ENCODE measurements at places on chromosomes 11 and 22. TPM values are rescaled to one million over a fixed set of nuclear protein-coding genes. Genes with fewer than 3 reads are reported as not detected.

DNA sequence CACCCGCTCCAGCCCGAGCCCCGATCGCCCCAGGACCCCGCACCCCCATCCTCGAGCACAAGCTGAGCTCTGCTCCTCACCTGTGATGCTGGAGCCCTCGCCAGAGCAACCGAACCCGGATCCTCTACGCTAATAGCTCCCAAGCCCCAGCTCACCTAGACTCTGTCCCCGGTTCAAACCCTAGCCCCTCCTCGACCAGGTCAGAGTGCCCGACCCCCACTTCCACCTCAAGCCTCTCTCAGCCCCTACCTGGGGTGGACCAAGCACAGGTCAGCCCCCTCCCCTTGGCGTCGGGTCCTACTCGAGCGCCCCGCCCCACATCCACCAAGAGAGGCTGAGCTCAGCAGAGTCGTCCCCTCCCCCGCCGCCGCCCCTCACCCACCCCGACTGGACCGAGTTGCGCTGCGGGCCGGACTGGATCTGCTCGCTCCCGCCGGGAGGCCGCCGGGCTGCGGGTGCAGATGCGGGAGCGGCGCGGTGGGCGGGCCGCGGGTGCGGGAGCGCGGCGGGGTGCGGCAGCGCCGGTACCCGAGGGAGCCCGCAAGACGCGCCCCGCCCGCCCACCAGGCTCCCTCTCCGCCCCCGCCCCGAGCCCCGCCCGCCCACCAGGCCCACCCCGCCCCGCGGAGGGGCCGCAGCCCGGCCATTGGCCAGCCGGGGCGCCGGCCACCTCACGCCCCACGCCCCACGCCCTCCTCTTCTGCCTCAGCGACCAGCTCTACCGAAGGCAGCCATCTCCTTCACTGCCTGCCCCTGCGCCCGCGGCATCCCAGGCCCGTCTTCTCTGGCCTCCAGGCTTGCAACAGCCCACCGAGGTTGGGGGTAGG, 577 bp upstream of the DKK3 start:
- DNase-seq, result no peak

- no peak for DNase-seq
These were observed 8.3 kb downstream of the IGLL5 start for GRCh38 chr22:22895776-22896445.

DNA sequence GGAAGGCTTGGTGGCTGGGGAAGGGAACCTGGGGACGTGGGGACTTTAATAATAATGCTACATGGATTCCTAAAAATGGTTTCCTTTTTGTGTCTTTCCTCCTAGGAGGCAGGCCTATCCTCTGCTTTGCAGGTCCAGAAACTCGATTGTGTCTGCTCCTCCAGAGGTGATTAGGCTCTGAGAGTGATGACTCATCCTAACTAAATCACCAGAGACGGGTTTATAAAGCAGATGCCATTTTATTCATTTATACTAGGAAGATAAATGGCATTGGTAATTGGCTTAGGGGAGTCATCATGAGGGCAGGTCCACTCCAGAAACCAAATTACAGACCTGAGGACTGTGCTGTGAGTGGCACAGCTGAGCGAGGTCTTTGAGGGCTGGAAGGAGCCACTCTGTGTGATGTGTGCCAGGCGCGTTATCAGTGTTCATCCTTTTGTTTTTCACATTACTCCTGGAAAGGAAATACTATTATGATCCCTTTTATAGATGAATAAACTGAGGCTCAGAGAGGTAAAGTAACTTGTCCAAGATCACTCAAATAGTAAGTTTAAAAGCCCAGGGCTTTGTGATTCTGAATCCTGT, 7.1 kb downstream of the NLRX1 start:
- DNase-seq, result no peak

DNA sequence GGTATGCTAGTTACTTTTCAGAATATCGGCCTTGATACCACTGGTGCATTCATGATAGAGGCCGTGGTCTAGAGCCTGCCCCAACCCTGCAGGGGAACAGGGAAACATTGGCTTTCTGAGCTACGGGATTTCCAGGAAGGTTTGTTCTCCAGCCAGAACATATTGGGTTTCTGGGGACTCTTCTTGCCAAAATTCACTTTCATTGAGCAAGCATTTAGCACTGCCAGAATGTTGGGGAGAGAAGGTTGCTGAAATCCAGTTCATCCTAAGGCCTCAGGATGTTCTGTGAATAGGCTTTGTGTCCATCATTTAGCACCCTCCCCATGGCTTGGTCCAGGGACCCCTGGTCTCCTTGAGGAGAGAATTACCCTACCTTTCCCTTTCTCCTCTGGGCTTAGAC, 36.7 kb downstream of the DRG1 start:
- no peak for DNase-seq

The IGF2 gene
- 0.70 TPM for total RNA-seq

The L3MBTL2 gene
- 25.9 TPM for total RNA-seq

The PKP3 gene
- not detected for total RNA-seq

Data from activated CD4-positive, alpha-beta memory T cell treated with anti-CD3 and anti-CD28 coated beads, Interleukin-2, amount 10 ng/mL, durations not matched to agents 7 days and 5 days (primary cell).